ENCODE measurements at places on chromosomes 2 and 18. TPM values are rescaled to one million over a fixed set of nuclear protein-coding genes. Genes with fewer than 3 reads are reported as not detected.

MMADHC gene
- total RNA-seq: 813 TPM

- DNase-seq: peak; percentile 80
Observed at GRCh38 chr2:80073134-80073561, 231.4 kb downstream of the LRRTM1 start.

SMIM21 gene
- total RNA-seq: 0.06 TPM

- no peak for DNase-seq
Observed at GRCh38 chr2:222960126-222960525, 91.9 kb upstream of the KCNE4 start.

SYT4 gene
- not detected for total RNA-seq

GRCh38 chr2:186848873-186849578 is at the start of gene ZSWIM2:
TSS of gene ZSWIM2 (minus strand) at chr2:186849170. CDS start at chr2:186849130, 40 bp downstream.
- DNase-seq: peak; percentile 69

- DNase-seq: no peak
Observed at GRCh38 chr18:5520464-5520863, 23.3 kb downstream of the EPB41L3 start.
